ENCODE measurements at places on chromosomes 7 and 10.

DNA sequence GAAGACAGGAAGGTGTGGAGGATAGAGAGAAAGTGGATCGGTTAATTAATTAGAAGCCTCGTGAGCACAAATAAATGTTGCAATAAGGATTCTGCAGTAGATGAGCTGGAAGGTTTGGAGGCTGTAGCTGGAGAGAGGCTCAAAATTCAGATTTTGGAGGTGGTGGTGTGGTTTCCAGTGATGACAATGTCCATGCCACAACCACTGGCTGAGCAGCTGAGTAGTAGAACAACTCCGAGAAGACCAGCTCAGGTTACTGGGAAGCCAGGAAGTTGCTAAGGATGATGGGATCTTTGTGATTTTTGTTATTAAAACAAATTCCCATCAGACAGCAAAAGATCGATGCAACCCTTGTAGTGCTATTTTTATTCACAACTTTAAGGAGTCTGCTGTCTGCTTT, 7.7 kb downstream of the SLC26A4 start:
- no peak for DNase-seq

DNA sequence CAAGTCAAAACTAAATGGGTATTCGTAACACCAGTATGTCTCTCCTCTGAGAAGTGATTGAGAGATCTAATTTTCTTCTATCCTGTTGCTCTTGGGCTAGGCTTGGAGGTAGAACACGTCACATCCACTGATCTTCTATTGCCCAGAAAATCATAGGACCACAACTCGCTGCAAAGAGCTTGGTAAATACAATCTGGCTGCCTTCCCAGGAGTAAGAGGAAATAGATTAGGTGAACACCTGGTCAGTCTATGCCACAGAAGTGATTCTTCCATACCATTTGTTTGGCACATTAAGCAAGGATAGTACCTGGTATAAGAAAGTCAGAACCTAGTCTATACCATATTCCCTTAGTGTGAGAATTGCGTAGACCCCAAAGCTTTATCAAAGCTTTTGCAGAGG, 129.3 kb upstream of the PHYHIPL start:
- DNase-seq: no peak

- no peak for DNase-seq
Measured at GRCh38 chr7:149821191-149822148, 16.7 kb upstream of the ZNF862 start.

DNA sequence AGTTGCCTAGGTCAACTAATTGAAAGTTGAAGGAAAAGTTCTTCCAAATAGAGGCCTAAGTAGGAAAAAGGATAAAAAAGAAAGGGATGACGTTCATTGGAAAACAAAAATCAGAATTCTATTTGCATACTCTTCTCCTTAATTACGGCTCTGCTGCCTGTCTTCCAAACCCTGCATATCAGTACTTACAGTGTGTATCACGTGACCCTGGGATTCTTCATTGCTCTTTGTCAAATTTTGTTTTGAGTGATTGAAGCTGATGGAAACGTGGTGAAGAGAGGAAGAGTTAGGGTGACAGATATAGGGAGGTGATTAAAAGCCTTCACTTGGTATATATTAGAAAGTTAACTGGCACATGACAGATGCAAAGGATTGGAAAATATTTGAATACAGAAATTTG, 97.9 kb downstream of the ZNF92 start:
- DNase-seq: no peak

DNA sequence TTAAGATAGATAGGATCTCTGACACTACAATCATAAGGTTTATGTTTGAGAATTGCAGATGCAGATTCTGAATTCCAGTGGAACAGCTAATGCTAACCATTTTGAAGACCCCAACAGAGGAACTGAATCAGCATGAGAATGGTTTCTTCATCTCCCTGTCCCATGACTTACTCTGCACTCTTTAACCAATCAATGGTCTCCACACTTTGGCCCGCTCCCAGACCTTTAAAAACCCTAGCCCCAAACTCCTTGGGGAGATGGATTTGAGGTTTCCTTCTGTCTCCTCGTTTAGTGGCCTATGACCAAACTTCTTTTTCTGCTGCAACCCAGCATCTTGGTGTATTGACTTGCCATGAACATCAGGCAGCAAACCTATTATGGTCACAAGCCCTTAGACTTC, 804.9 kb downstream of the LRMDA start:
- no peak for DNase-seq

DNA sequence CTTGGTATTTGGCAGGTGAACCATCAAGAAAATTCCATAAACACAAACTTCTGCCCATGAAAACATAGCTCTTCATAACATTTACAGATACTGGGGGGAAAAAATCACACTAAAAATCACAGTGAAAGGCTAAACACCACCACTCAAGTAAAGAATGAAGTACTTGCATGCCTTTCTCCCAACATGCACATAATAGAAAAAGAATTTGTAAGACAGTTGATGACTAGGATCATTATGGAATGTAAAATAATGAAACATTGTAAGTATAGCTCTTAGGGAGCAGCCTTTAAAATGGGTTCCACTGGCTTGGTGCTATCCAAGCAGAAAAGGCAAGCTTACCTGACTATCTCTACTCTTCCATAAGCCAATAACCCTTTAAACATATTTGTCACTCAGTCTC, 299.9 kb upstream of the LRRN3 start:
- DNase-seq: no peak

DNA sequence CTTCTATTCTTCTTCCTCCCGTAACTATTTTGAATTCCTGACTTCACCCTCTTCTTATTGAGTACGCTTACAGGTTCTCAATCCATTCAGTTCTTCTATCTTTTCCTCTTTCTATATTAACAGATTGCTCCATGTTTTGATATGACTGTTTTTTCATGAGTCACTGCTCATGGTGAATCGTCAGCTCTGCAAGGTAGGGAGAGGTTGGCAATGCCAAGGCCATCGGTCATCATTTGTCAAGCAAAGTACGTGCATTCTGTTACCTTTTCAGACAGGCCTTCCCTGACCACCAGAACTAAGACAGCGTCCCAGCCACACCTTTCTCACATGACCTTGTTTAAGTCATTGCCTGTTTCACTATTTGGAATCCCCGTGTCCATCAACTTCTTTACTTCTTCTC, 1001.9 kb upstream of the SORCS1 start:
- DNase-seq: no peak

DNA sequence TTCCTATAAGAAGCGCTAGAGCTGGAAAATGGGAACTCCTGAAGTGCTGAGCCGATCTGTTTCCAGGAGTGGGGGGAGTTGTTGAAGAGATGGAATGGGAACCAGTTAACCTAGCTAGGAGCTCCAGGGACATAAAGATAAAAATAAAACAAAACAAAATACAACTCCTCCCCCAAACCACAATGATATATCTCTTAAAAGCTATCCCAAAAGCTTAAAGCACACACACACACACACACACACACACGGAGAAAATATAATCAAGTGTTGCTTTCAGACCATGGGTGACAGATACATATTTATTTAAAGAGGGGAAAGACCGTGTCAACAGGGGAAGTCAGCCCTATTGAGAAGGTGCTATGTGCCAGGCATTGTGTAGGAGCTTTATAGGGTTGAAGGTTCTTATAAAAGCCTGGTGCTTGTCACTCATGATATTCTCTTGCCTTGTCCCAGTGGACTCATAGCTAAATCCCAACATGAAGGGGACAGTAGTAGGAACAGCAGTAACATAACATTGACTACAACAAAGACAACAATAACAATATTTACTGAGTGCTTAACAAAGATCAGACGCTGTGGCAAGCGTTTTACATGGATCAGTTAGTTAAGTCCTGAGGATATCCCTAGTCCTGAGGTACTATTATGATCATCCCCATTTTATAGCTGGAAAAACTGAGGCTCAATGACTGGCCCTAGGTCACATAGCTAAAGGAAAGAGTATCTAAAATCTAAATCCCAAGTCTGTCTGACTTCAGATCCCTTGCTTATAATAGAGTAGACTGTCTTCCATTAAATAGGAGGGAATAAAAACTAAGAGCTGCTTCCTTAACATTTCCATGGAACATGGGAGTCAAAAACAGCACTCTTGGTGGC, 115.5 kb downstream of the SPAG6 start:
- DNase-seq: no peak

DNA sequence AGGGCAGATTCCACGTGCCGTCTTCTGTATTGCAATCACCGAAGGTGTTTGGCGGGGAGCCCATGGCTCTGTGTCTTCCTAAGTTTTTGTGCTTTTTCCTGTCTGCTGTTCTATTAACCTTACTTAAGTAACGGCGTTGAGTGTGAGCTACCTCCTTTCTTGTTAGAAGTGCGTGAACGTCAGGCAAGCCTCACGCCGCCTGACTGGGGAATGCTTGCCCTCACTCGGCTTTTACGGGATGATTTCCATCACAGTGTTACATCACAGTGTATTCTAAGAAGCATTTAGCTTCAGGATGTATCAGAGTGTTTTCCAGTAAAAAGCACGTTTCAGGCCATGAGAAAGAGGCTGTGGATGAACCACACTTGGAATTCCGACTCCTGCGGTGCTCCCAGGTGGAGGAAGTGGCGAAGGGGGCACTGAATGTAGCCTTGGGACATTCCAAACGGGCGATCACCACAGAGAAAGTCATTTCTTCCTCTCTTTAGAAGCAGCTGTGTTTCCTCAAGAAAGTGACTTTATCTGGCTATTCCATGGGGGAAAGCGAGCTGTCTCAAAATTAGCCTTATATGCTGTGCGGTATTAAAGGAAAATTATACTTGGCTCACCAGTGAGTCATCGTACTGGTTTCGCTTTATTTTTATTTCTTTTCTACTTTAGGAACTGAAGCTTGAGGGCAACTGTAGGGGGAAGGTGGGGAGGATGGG, 290.7 kb downstream of the KLF6 start:
- DNase-seq: no peak

DNA sequence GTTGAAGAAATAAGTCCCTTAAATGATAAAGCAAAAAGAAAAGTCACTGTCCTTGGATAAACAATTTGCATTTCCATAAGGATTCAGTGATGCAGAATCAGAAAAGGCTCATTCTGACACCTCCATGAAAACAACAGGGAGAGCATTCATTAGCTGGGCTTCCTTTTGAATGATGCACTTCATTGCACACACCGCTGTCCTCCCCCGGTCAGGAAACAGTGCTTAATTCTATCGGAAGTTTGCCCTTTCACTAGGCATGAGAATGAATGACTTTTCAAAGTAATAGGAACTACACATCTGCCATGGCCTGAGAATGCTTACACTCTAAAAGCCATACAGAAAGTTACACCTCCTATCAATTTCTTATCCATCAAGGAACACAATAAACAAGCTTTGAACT, 4.2 kb downstream of the PCDH15 start:
- DNase-seq: no peak

DNA sequence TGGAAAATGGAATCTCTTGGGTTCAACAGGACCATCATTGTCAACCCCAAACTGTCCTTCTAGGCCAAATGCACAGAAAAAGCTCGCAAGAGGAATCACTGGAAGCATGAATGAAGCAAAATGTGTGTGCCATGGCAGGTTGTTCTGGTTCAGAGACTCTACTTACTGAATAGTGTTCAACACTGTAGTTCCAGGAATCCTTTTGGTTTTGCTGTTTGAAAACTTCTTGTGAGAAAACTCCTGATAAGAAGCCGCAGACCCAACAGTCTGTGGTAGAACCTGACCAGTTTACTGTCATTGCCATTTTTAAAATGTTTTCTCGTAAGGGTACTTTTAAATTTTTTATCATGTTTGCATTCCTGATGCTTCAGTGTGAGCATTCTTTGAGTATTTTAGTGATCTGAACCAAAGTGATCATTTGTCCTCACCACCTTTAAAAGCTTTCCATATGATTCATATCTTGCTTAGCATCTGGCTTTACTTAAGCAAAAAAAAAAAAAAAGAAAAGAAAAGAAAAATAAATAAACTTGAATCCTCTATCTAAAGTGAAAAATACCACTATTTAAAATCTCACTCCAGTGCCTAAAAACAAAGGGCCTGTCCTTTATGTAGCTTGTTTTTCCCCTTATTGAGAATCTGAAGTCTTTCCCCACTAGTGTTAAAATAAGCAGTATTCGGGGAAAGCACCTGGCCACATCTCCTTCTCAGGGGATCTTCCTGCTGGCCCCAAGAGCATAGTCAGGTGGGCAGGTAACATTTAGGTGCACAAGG, 92.4 kb downstream of the WNT2 start:
- DNase-seq: no peak

- no peak for DNase-seq
Measured at GRCh38 chr7:83799333-83799732, 150.4 kb upstream of the SEMA3E start.

Data from nucleus accumbens (tissue), 56 donors.